ENCODE measurements at places on chromosomes 6 and 20.

DNA sequence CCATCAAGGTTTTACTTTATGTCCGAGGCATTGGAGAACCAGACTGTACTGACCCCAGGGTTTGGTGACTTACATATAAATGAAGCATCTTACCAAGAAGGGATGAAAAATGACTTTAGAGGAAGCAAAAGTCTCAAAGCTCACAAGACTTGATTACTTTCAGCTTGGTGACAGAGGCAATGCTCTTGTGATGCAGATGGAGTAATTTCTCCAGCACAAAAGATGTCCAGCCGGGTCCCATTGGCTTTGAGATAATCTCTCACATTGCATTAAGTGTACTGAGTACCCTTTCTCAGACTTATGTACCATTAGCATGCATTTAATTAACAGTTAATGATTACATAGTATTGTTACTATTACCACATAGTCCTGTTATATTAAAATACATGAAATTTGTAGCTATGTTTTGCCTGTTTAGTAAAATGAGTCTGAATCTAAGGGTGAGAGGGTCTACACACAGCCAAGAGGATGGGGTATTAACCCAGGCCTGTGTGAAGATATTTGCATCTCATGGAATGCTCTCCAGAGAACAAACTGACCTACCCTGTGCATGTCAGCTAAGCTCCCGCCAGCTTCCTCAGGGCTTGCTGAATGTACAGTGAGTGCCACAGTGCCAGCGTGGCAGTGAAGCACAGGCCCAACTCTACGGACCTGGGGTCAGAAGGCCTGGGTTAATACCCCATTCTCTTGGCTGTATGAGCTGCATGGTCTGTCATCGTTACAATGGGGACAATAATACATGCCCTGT, 5.6 kb downstream of the HTR1E start:
- no peak for DNase-seq

GRCh38 chr6:27059621-27060425, 187.7 kb upstream of the PRSS16 start:
- no peak for DNase-seq

- no peak for DNase-seq
Observed at GRCh38 chr6:101393829-101394251, 332 bp downstream of the GRIK2 start.

GRCh38 chr6:54094786-54095185, 16.5 kb upstream of the MLIP start:
- no peak for DNase-seq

DNA sequence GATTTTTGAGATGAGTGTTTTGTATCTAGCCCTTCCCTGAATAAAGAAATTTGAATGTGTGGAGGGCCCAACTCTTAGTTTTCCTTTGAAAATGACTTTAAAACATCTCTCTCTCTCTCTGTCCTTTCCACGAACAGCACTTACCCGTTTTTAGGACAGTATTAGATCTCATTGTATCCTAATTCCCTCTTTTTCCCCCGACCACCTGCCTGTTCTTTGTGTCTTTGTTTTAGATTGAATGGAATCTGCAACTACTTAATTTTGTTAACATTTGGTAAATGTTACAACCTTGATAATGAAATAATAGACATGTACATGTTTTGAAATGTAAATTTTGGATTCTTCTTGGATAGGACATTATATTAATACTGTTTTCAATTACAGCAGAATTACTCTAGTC, 3.1 kb downstream of the DSP start:
- DNase-seq = no peak

- no peak for DNase-seq
Observed at GRCh38 chr20:56426926-56427325, 14.9 kb downstream of the CASS4 start.

GRCh38 chr20:52972190-52972937, at the start of gene TSHZ2:
TSHZ2 (plus strand) TSS chr20:52972358; CDS start chr20:52973294, 936 bp downstream.
- DNase-seq = no peak

DNA sequence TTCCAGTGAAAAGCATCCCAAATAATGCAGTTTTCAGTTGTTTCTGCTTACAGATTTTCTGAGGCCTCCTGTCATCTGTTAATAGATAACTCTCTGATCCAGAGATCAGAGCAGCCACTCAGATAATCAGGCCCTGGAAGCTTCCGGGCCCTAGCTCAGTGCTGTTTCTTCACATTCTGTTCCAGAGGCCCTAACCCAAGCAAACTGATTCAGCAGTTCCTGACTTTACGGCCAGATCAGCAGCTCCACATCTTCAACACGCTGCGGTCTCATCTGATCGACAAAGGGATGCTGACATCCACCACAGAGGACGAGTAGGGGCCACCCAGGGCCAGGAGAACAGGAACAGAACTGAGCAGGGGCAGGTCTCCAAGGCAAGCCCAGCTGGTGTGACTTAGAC, 63.1 kb downstream of the CDS2 start:
- DNase-seq = no peak

DNA sequence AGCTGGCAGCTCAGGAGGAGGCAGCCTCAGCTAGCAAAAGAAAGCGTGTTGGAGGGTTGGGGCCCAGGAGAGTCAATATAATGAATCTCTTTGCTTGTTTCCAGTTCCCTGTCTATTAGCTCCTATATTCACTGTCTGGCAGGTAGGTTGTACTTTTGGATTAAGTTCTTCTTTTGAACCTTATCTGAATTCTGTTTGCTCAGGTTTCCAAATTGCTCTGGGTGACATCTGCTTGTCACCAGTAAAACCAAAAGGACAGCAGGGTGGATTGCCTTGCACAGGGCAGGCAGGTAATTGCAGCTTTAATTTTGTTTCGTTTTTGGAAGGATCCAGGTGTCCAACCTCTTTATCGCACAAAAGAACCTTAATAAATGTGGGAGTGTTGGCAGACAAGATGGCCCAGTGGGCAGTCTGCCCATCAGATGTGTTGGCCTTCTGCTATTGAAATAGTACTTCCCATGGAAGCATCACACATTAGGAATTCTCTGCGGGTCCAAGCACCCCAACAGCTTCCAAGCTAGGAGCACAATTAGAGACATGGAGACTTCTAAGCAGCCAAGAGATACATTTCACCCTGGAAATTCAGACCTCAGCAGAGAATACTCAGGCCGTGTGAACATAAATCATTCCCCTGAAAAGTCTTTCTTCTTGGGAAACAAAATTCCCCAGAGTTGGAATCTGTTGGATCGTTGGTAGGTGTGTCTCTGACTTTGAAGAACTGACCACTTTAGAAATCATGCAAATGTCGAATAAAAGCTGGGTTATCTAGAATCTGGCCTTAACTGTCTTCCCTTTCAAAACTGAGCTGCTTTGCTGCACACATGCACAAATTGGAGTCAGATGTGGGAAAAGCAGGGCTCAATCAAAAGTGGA, 286.9 kb upstream of the BMP2 start:
- no peak for DNase-seq

DNA sequence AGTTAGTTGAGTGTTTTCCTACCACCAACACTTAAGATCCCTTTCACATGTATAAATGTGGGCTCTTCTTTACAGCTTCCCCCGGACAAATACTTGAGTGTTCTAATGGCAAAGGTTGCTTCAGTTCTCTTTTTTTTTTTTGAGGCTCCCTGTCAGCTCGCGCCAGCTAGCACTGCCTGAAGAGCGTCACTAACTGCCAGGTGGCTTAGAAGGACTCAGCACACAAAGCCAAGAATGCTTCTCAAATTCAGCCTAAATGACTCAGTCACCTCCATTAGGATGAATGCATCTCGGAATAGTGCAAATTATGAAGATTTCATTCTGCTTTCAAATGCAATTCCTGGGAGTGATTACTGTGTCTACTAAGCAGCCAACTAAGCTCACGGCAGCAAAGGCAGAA, 150.7 kb upstream of the BTBD3 start:
- DNase-seq = no peak
